ENCODE measurements at places on chromosomes 12 and 14.

- DNase-seq = no peak
Measured at GRCh38 chr12:128910629-128911028, 57.4 kb downstream of the GLT1D1 start.

DNA sequence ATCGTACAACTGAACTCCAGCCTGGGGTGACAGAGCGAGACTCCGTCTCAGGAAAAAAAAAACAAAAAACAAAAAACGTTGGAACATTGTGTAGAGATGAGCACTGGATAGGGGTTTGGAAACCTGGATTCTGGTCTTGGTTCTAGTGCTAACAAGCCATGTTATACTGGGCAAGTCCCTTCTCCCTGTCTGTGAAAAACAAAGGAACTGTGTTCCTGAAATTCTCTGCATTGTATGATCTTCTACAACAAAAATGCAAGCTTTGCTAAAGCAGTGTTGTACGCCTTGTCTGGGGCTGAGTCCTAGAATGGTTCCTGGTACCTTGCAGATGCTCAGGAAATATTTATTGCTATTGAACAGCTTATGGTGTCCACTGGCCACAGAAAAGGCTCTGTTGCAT, 13.4 kb downstream of the GPRC5D start:
- DNase-seq = no peak

DNA sequence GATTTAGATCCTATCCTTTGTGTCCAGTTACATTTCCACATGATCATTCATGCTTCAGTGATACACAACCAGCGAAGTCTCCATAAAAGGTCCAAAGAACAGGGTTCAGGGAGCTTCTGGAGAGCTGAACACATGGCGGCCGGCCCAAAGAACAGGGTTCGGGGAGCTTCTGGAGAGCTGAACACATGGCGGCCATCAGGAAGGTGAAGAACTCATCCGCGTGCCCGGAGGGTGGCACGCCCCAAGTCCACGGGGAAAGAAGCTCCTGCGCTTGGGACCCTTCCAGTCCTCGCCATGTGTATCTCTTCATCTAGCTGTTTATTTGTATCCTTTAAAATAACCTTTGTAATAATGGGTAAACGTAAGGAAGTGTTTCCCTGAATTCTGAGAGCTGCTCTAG, 91.9 kb upstream of the FLRT2 start:
- DNase-seq = no peak

DNA sequence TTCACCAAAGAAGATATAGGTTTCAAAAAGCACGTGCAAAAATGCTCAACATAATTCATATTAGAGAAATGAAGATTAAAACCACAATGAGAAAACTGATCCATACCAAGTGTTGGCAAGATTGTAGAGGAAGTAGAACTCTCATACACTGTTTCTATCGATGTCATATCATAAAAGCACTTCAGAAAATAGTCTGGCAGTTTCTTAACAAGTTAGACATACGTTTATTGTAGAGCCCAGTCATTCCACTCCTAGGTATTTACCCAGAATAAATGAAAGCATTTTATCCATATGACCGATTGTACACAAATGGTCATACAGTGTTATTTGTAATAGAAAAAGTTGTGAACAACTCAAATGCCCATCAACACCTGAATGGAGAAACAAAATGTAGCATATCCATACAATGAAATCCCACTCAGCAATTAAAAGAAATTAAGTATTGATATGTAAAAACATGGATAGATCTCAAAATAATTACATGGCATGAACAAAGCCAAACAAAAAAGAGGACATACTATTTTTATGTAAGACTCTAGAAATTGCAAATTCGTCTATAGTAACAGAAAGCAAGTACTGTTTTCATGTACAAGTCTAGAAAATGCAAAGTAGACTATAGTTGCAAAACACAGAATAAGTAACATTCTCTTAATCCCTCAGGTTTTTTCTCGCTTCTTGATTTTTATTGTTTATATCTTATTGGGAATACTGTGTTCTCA, 41.0 kb downstream of the USP15 start:
- no peak for DNase-seq

GRCh38 chr12:124881123-124881522, 17.5 kb upstream of the SCARB1 start:
- no peak for DNase-seq

Measured in BE2C (cell line).